A549 treated with dexamethasone at 1 μM for 4 hours (cell line): ENCODE measurements at places on chromosomes 16 and 17. TPM values are rescaled to one million over a fixed set of nuclear protein-coding genes. Genes with fewer than 3 reads are reported as not detected.

Gene ENPP7
- total RNA-seq: not detected in 5 replicates

Gene SKA2
- 109 to 164 TPM (median 111 TPM) in 5 replicates for total RNA-seq

Gene SYCE1L
- 5.3 to 9.9 TPM (median 6.1 TPM) in 5 replicates for total RNA-seq

Gene ST6GALNAC1
- 0.14 to 0.75 TPM (median 0.52 TPM) in 5 replicates for total RNA-seq

Gene TPSB2
- total RNA-seq: 0.12 TPM in 1 of 5 replicates, not detected in the others

Gene TBC1D28
- total RNA-seq: 0.29 TPM in 1 of 5 replicates, not detected in the others

Gene UMOD
- not detected in 5 replicates for total RNA-seq

Gene EXOC3L1
- 0.05 to 0.21 TPM (median 0.06 TPM) in 5 replicates for total RNA-seq

Gene CHRNE
- 0.05 to 0.25 TPM (median 0.06 TPM) in 3 of 5 replicates, not detected in the others for total RNA-seq

Gene LAT
- 2.2 to 5.0 TPM (median 3.5 TPM) in 5 replicates for total RNA-seq

Gene SLFN14
- not detected in 5 replicates for total RNA-seq

Gene MYL4
- 0.15 to 0.24 TPM (median 0.22 TPM) in 3 of 5 replicates, not detected in the others for total RNA-seq

Gene DNAJA3
- total RNA-seq: 54.1 to 71.4 TPM (median 68.1 TPM) in 5 replicates

Gene MEFV
- total RNA-seq: 0.03 to 0.07 TPM (median 0.07 TPM) in 3 of 5 replicates, not detected in the others

Gene KRT32
- total RNA-seq: 0.05 to 0.07 TPM (median 0.06 TPM) in 3 of 5 replicates, not detected in the others

Gene TP53I13
- 60.0 to 96.0 TPM (median 84.9 TPM) in 5 replicates for total RNA-seq

Gene ITGAX
- total RNA-seq: 0.76 to 1.8 TPM (median 1.0 TPM) in 5 replicates

Gene CD300H
- total RNA-seq: 0.17 to 0.70 TPM (median 0.35 TPM) in 5 replicates

Gene CLUH
- 71.1 to 123 TPM (median 117 TPM) in 5 replicates for total RNA-seq

Gene ZDHHC1
- 4.6 to 7.4 TPM (median 5.5 TPM) in 5 replicates for total RNA-seq

Gene GNAO1
- 0.52 to 0.91 TPM (median 0.84 TPM) in 5 replicates for total RNA-seq

Gene C16orf96
- total RNA-seq: 0.04 to 0.06 TPM (median 0.06 TPM) in 5 replicates

Gene GPR139
- not detected in 5 replicates for total RNA-seq

Gene RBFOX1
- total RNA-seq: not detected in 5 replicates

Gene PPP4C
- 114 to 146 TPM (median 142 TPM) in 5 replicates for total RNA-seq

Gene SCGB1C2
- total RNA-seq: not detected in 5 replicates

Gene SULT1A1
- total RNA-seq: 5.1 to 6.0 TPM (median 5.4 TPM) in 5 replicates

Gene RNF222
- total RNA-seq: not detected in 5 replicates

Gene SRCIN1
- total RNA-seq: 1.6 to 3.3 TPM (median 2.4 TPM) in 5 replicates

Gene SRL
- total RNA-seq: 0.04 to 0.08 TPM (median 0.07 TPM) in 5 replicates

Gene CBFA2T3
- 0.88 to 1.5 TPM (median 1.0 TPM) in 5 replicates for total RNA-seq

Gene KIF19
- total RNA-seq: 0.05 to 0.08 TPM (median 0.06 TPM) in 5 replicates

Gene SCN4A
- 0.02 to 0.08 TPM (median 0.07 TPM) in 5 replicates for total RNA-seq

Gene TLCD3B
- 0.14 to 0.31 TPM (median 0.22 TPM) in 5 replicates for total RNA-seq

Gene CD300C
- 0.47 to 0.72 TPM (median 0.56 TPM) in 5 replicates for total RNA-seq

Gene CXCL16
- 13.7 to 21.8 TPM (median 21.1 TPM) in 5 replicates for total RNA-seq

Gene RHBDL1
- 0.26 to 1.6 TPM (median 1.2 TPM) in 5 replicates for total RNA-seq

Gene C16orf54
- total RNA-seq: not detected in 5 replicates

Gene MARCHF10
- 1.4 to 1.7 TPM (median 1.5 TPM) in 5 replicates for total RNA-seq

Gene ITGB3
- total RNA-seq: 2.9 to 5.5 TPM (median 4.7 TPM) in 5 replicates

Gene LLGL1
- total RNA-seq: 10.2 to 17.3 TPM (median 16.0 TPM) in 5 replicates

Gene SSTR5
- total RNA-seq: 0.30 to 0.64 TPM (median 0.54 TPM) in 5 replicates

Gene TEDC2
- total RNA-seq: 13.0 to 19.3 TPM (median 17.4 TPM) in 5 replicates

Gene NPIPA5
- total RNA-seq: 3.8 to 5.0 TPM (median 4.6 TPM) in 4 of 5 replicates, not detected in the other

Gene CPPED1
- 25.3 to 30.5 TPM (median 28.9 TPM) in 5 replicates for total RNA-seq

Gene FGF11
- 1.1 to 1.3 TPM (median 1.1 TPM) in 5 replicates for total RNA-seq

Gene OR2C1
- not detected in 5 replicates for total RNA-seq

Gene STH
- not detected in 5 replicates for total RNA-seq

Gene INPP5K
- 24.1 to 28.0 TPM (median 26.6 TPM) in 5 replicates for total RNA-seq

Gene ABCC6
- 0.72 to 1.3 TPM (median 0.96 TPM) in 5 replicates for total RNA-seq

Gene MYO15B
- 31.9 to 58.4 TPM (median 48.6 TPM) in 5 replicates for total RNA-seq

Gene INCA1
- 1.0 to 1.9 TPM (median 1.5 TPM) in 5 replicates for total RNA-seq

Gene CDK3
- total RNA-seq: 1.3 to 4.7 TPM (median 4.1 TPM) in 5 replicates

Gene TBC1D3
- not detected in 5 replicates for total RNA-seq

Gene HOXB7
- 28.6 to 35.7 TPM (median 31.4 TPM) in 5 replicates for total RNA-seq

Gene HYDIN
- total RNA-seq: 0.21 to 0.53 TPM (median 0.37 TPM) in 5 replicates

Gene SLC7A6OS
- 9.1 to 12.0 TPM (median 10.7 TPM) in 5 replicates for total RNA-seq

Gene SOCS1
- total RNA-seq: 6.6 to 16.5 TPM (median 12.6 TPM) in 5 replicates

Gene CCL4L2
- total RNA-seq: 0.18 TPM in 1 of 5 replicates, not detected in the others
